ENCODE measurements at places on chromosomes 4 and X.
A peak's percentile ranks its signal among the peaks of the same experiment; 100 is the strongest.

GRCh38 chrX:119826399-119826959, 26.3 kb downstream of the UPF3B start:
- DNase-seq: no peak

- no peak for DNase-seq
Measured at GRCh38 chr4:89222170-89222569, 85.4 kb downstream of the GPRIN3 start.

- DNase-seq: no peak
Measured at GRCh38 chrX:68930542-68931317, 101.9 kb downstream of the EFNB1 start.

DNA sequence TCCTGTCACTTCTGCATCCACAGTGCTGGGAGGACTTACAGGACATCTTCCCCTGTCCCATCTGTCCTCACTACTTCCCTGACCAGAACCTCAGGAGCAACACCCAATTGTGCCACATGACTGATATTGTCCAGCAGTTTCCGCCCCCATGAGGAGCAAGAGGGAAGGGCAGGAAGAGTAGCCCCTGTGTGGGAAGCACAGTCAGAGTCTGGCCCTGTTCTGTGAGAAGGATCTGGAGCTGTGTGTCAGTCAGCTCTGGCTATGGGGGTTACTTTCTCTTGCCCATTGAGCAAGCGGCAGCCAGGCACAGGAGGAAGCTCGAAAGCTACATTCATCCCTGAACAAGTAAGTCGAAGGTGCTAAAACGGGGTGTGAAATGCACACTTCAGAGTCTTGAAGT, 14.8 kb upstream of the TRIM60 start:
- DNase-seq: no peak

DNA sequence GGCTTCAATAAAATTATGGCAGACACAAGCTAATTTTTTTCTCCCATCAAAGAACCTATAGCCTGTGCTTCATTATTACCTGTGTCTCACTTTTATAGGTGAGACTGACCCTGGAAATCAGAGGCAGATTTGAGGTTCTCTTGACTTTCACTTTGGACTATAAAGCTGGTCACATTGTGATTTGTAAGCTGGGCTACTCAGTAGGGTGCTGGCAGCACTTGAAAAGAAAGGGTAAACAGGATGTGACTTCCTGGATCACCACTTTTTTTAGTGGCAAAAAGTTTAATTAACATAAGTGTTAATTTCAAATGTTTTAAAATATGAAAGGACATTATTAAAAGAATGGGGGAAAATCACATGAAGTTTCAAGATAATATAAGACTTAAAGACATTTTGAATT, 50.6 kb upstream of the GATB start:
- no peak for DNase-seq

GRCh38 chr4:54165438-54165837, 63.7 kb upstream of the PDGFRA start:
- no peak for DNase-seq

DNA sequence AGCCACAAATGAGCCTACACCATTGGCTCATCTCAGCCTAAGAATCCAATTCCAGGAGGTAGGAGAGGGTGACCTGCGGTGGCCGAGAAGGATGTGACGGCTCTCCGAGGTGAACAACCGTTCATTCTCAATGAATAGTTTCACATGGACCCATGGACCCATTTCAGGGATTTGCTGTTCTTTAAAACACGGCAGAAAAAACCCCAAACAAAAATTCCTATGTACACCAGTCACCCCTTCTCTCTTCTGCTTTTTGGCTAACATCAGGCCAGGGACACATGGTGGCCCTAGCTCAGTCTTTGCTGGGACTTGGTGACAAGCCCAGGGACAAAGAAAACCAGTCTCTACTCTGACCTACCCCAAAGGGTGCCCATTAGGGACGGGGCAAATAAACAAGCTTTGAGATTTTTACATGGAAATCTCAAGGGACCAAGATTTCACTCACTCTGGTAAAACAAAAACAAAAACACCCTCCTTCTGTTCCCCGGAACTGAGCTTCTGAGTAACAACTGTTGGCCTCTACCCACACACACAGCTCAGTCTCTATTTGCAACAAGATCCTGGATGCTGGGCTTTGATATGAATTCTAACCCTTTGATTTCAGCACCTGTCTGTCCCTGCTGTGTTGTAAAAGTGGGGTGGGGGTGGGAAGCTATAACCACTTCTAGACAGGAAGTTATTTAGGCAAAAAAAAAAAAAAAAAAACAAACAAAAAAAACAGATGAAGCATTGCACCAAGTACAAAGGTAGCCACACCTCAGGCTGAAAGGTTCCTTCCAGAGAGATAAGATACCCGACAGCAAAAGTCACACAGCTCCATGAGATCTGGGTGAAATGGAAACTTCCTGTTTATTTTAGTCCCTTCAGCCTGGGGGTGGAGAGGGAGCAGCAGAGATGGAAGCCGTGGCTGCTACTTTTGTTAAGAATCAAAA, 49.0 kb downstream of the DDX3X start:
- DNase-seq: no peak

- no peak for DNase-seq
Measured at GRCh38 chr4:174657472-174657871, 135.2 kb upstream of the HPGD start.

DNA sequence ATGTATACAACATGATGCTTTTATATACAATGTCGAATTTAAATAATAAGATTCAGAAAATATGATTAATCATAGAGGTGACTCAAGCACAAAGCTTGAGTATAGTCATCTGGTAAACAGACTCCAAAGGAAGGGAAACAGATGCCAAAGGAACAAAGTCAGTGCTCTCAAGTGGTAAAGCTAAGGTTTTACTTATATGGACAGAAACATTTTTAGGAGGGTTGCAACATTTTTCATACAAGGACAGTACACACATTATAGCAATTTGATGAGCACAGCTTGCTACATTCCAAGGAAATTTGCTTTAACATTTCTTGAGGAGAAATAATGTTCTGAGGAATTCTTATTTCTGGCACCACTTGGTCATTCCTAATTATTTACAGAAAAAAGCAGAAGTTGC, 333.4 kb upstream of the AADAT start:
- DNase-seq: no peak

DNA sequence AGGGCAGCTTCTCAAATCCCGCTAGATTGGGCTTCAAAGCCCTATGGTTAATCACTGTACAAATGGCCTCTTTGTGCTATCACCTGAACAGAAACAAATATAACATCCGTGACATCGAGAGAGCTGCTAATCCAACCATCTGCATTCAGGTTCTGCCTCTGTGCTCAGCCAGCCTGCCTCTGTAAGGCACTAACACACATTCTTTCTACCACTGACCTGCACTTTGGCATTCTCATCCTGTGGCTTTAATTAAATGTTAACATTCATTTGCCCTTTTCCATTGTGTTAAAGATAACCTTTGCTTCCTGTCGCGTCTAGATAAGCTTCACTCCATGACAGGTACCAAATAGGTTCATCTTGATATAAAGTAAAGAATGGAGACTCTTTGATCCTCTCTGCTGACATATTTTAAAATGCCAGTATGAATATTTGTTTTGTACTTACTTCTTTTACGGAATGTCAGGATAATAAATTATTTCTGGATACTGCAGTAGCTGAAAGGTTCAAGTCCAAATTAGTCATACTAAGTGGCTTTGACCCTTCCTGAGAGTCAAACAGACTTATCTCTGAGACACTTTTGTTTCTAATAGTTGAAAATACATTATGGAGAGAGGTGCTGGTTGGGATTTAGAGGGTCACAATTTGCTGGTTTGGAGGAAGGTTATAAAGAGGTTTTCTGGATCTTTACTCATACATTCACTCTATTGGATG, 505.7 kb downstream of the PACRGL start:
- no peak for DNase-seq

GRCh38 chr4:114257501-114257900, 278.1 kb upstream of the ARSJ start:
- no peak for DNase-seq

GRCh38 chr4:110515676-110516075, 39.7 kb downstream of the ENPEP start:
- DNase-seq: peak; percentile 3

DNA sequence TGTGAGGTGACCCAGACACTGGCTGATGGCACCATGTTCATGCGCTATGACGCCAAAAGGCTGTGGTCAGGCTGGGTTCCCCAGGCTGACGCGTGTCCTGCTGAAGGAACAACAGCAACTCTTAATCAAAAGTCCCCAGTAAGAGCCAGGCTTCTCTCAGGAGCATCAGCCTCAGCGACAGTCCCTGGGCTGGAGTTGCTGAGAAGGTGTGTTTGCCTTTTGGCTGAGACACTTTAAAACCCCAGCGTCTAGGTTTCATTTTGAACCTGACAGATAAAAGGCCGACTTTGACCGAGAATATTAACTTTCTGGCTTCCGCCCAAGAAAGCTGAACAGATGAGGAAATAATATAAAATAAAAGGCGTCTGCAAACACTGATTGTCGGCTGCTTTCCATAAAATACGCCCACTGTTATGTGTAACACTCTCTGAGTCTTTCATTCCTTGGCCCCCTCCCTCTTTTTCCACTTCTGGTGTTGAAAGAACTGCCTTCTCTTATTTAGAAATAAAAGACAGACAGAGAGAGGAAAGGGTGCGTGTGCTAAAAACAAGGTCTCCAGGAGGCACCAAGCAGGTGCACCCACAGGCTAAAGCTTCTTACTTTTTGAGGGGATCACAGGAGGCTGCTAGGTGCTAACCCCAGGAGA, 373.6 kb downstream of the MID1IP1 start:
- DNase-seq: no peak

DNA sequence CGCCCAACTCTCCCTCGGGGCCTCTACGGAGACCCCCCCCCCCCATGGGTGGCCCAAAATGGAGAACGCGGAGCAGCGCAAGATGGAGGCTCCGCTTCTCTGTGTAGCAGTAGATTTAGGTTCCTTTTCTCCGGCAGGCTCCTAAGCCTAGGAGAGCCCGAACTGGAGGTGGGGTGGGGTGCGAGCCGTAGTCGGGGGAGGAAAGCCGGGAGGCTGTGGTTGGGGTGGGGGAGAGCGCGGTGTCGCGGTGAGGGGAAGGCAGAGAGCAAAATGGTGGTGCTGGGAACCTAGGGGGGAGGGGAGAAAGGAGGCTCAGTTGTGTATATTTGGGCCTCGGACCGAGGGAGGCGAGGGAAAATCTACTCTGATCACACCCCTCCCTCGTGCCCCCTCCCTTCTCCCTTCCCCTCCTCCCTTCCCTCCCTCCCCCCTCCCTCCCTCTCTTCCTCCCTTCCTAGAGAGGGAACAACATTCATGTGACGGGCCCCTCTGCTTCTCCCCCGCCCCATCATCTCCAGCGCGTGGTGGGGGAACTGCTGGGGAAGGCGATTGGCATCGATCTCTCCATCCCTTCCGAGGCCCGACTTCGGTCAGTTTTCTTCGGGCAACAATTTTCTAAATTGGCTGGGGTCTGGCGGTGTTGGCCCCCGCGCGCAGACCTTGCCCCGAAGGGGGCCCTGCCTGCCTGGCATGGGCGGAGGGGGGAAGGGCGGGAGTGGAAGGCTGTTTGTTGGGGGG, at the start of gene STAG2:
TSS of gene STAG2 (plus strand) at position 439 of the 738 bp plus-strand sequence. CDS start 60,922 bp downstream, outside the sequence.
- peak; percentile 76 for DNase-seq

GRCh38 chrX:107227780-107228485, 21.5 kb downstream of the DNAAF6 start:
- no peak for DNase-seq

DNA sequence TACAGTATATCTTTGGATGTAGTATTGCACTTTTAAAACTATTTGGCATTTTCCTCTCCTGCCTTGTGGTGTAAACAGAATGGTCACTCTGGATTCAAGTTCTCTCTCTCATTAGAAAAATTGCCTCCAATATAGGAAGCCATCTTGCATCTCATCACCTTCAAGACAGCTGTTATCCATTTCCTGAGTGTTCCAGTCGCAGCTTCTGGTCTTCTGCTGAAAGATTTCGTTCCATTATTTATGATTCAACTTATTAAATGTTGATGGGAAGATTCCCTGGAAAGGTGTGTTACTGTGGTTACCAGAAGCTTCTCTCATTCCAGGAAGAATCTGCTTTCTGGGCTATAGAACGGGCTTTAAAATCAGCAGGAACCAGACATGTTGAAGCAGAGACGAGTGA, 568.3 kb upstream of the SLIT2 start:
- no peak for DNase-seq

GRCh38 chrX:110915570-110915969, 120.0 kb upstream of the CHRDL1 start:
- no peak for DNase-seq

GRCh38 chrX:75156531-75156945, 455 bp upstream of the ABCB7 start:
- DNase-seq: no peak

DNA sequence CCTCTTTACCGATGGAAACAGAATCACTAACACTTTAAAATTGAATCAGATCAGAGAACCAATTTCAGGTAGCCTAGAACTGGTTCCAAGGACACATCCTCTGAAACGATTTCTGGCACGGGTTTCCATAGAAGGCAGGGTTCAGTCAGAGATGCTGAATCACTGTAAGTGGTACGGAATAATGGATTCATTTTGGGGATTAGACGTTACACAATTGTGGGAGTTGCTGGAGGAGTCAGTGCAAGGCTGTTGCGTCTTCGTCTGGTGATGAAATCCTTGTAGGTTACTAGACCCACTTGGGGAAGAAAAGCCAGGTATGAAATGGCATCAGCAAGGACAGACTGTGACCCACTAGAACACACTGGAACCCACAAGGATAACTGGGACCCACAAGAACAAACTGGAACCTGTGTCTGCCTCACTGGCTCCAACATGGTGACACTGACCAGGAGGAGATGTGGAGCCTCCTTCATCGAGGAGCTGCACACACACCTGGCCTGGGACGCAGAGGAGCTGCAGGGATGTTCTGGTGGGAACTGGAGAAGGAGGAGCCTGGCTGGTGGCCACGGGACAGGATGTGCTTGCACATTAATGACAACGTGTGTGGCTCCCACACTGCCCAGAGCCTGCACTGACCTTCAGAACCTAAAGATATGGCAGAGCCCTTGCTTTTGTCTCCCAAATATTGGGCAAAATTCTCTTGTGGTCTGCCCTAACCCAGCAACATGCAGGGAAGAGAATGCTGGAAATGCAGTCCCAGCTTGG, 105.1 kb downstream of the TRAPPC11 start:
- DNase-seq: no peak

GRCh38 chrX:25523574-25524540, 508.1 kb upstream of the ARX start:
- DNase-seq: peak; percentile 6

GRCh38 chr4:8270912-8271815, 1.6 kb downstream of the HTRA3 start:
- no peak for DNase-seq

- DNase-seq: no peak
Measured at GRCh38 chr4:88752076-88752463, 54.4 kb upstream of the NAP1L5 start.

DNA sequence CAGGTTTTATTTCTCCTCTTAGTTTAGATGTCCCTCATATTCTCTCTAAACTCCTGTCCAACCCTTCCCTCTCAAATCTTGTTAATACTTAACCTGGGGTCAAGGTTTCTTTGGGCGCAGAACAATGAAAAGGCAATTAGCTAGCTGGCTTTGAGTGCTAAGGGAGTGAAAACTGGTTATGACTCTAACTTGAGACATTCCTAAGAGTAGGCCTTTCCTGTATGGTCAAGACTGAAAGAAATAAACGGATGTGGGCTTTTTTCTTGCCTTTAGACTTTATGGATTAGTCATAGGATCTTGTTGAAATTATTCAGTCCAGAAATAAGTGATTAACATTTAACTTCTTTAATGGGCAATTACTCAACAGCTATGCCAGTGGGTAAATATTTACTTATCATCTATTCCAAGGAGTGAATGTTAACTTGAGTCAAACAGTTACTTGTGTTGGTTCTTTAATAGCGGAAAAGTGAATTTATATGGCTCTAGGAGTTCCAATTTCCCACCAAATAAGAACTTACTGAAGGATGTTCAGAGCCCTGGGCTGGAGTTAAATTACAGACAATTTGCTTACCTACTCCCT, 141.7 kb upstream of the SCML1 start:
- DNase-seq: no peak

All from GDM1 (cell line).